ENCODE measurements at places on chromosomes 4 and X.

GRCh38 chr4:70651864-70652506 lies 14.3 kb downstream of the JCHAIN start:
- peak; percentile 30 for DNase-seq

DNA sequence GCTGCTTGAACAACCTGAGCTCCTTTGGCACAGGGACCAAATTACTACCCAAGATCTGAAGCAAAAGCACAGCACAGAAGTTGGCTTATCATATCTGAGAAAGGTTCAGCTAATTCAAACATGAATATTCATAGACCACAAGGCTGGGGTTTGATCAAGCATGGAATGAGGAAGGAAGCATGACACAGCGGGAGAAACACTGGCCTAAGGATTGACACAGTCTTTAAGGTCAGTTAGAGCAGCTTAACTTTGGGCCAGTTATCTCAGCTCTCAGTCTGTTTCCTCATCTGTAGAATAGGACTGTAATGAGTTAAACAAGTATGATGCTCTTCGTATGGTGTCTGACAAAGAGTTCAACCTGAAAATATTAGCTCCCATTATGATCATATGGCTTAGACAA lies 88.5 kb upstream of the CBR4 start:
- DNase-seq, result no peak

DNA sequence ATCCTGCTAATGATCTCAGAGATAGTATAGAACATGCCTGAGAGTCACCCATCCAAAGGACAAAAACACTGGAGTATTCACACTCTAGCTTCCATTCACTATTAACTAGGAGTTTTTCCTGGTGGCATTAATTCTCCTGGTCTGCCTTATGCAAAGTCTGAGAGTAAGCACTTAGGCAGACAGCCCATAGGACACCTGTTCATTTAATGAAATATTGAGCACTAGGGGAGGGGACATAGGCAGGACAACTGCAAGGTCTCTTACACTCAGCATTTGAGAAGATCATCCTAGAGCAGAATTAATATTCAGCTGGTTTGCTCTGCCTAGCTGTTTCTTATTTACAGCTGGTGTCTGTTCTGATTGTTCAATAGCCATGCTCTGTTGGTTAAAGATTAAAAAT lies 508.5 kb downstream of the CENPC start:
- no peak for DNase-seq

DNA sequence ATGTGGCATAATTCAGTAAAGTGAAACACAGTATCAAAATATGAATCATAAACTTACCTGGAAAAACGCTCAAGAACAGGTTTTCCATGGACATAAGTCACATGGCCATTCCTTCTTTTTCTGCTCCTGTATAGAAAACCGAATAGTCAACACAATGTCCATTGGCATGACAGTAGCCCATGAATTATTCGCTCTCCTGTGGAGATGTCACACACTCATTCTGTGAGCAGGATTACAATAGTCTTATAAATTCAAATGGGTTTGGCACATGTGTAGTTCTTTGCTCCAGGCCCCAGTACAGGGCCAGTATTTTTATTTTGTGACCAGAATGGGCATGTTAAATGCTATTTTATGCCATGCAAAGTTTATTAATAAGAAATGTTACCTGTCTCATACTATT lies 15.1 kb upstream of the CXCL13 start:
- no peak for DNase-seq

DNA sequence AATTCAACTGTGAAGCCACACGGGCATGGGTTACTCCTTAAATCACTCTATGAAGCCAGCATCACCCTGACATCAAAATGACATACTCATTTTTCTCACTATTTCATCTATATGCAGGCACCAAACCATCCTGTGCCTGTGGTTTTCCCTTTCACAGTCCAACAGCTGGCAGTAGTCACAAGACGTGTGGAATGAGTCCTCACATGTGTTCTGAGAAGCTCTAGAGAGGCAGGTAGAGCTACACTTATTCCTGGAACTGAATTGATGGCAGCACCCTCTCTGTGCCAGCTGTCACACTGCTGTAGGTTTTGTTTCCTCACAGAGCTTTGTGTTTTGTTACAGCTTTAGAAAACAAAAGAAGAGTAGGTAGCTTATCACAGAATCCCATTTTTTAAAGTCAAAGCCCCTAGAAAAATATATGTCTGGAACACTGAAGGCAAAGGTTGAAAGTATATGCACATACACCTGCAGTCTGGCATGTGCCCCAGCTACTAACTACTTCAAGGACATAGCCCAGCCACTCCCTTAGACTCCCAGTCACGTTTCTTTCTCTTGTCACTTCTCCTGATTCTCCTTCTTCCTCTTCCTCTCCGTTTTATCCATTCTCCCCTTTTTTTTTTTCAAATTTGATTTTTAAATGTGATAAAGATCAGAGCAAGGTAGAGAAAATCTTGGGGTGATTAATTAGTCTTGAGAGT lies 107.1 kb downstream of the ANXA10 start:
- DNase-seq, result no peak

GRCh38 chr4:28799696-28800095 lies 1920.5 kb upstream of the PCDH7 start:
- no peak for DNase-seq

DNA sequence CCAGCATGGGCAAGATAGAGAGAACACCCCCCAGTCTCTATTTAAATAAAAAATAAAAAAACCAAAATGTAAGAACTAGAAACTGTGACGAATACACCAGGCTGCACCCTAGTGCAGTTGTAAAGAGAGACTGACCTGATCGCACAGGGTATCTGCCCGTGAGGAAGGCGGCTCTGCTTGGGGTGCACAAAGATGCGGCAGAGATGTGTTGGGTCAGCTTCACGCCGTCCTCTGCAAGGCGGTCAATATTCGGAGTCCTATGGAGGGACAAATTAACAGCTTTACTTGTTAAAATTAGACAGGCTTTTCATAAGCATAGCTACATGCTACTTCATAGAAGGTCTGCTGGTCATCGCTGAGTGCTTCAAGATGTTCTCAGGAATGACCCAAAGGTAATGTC lies 26.1 kb upstream of the ARSD start:
- DNase-seq, result no peak

DNA sequence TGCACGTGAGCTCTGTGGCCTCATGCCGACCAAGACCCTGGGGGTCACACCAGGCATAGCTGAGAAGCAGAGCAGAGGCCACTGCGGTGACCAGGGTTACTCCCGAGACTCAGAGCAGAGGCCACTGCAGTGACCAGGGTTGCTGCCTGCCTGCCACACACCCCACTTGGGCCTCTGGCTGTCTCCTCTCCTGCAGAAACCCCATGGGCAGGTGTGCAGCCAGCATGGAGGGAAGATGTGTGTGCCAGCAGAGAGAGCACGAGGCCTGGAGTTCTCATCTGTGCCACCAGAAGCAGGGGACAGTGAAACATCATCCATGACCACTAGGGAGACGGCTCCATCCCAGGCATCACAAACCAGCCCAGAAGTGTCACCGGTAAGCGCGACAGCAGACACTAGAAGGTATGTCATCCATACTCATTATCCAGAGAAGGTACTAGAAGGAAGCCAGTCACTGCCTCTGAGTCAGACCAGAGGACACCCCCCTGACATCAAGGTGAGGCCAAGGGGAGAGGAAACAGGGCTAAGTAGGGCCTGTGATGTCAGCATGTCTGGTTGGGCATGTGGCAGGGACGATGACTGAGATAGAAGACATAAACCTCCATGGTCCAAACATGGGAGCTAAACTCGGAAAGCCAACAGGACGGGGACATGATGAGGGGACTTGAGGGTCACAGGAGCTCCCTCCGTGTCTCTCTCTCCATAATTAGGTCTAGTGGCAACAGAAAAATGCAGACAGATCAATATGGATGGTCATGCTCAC lies 24.2 kb upstream of the SPON2 start:
- no peak for DNase-seq

DNA sequence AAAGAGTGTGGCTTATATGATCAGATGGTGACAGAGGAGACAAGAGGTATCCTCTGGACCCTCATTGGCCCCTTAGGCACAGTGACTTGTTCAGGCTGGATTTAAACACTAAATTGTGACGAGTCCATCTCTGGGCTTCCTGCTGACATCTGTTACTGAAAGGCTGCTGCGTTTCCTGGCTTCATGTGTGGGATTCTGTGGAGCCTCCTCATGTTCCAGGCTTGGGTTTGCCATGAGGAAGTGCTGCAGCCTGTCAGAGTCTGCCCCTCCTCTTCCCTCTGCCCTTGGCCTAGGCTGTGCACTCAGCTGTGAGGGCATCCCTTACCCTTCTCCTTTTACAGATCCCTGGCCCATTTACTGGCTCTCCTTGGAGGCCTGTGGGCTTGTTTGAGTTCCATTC lies 159.1 kb upstream of the TTC29 start:
- no peak for DNase-seq

- DNase-seq, result no peak
Observed at GRCh38 chr4:7783541-7783940, 156.1 kb downstream of the AFAP1 start.

DNA sequence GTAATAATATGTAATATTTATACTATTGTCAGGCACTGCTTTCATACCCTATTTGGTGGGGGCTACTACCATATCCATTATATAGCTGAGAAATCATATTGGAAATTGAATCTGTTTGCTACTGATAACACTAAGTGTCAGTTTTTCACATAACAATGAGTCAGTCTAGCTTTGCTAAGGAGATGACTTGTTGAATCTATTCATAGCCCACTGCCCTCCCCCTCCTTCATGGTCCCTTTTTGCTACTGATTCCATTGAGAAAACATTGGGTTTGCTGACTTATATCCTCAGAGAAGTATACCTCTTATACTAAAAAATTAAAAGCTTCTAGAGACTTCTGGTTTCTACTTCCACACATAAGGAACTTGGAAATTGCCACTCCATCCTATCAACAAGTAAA lies 1898.4 kb downstream of the STIM2 start:
- DNase-seq, result no peak

GRCh38 chr4:40448875-40449274 lies 113.7 kb downstream of the CHRNA9 start:
- DNase-seq, result no peak

DNA sequence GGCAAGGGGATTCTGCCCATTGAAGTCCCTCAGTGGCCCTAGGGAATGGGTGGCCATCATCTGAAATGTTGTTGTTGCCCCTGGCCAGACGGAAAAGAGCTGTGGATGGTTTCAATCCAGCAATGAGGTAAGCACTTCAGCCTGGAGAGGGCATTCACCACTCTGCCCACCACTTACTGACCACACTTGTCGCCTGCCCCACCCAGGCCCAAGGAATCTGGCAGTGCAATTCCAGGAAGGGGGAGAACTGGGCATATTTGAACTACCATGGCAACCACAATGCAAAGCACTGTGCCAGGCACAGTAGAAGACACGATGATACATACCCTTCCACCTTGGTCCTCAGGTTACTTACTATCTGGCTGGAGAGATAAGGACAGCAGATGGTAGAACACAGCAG lies 161.6 kb downstream of the PDGFRA start:
- DNase-seq, result no peak

DNA sequence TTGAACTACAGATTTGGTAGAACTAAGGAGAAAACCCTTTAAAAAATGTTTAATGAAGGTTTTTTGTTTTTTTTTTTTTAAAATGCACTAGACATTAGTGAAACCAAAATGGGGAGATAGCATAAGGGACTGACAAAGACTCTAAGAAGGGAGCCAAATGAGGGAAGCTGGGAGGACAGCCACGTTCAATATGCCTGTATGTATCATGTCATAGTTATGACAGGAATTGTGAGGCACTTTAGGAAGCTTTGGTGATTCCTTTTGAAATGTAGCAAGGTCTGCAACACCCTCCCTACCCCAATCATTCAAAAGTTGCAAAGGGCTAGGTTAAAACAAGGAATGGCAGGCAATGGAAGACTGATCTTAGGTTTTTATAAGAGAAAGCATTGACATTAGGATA lies 526.0 kb downstream of the TLL1 start:
- DNase-seq, result no peak

DNA sequence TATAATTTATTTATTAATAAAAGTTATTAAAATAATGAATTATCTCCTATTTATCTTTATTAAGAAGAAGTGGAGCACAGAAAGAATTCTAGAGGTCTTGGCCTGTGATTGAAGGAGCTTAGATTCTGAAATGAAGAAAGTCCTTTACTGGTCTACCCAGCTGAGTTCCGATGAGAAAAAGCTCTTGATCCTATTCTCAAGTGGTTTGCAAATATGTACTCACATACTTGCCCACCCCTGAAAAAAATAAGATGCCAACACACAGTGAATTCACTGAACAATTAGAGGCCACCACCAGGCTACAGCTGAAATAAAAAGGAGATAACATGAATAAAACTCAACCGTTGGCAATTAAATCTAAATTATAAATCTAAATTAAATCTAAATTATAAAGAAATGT lies 253.4 kb downstream of the MAPK10 start:
- DNase-seq, result no peak

DNA sequence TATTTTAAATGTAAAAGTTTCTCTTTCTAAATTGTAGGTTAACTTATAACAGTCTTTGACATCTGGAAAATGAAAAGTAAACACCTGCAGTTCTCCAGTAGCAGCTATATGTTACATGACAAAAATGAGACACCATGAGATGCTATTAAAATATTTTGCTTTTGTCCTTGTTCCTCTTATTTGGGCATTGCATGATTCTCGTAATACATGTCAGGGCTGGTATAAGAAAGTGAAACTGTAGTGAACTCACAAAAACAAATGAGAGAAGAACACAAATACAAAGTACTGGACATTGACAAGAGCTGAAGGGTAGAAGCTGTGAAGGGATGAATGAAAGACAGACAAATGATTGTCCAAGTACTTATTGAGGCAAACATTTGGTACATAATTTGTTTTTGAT lies 9.0 kb downstream of the GK2 start:
- no peak for DNase-seq

GRCh38 chr4:64940698-64941097 lies 531.4 kb upstream of the TECRL start:
- no peak for DNase-seq

- no peak for DNase-seq
Observed at GRCh38 chrX:153917869-153918268, 8.2 kb downstream of the ARHGAP4 start.

DNA sequence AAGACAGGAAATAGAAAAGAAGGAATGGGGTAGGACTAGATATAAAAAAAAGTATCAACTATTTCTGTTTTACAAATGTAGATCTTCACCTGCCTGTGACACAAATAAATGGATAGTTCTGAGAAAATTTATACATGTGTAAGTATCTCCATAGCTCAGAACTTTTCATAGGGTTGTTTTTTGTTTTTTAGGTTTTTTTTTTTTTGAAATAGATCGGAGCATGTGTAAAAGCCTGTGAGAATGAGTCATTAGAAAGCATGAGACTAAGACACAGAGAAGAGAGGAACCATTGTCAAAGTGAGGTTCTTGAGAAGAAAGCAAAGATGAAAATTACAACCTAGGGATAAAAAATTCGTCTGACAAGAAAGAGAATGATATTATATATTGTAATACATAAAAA lies 481.6 kb downstream of the PABPC4L start:
- no peak for DNase-seq

All from neural progenitor cell (in vitro differentiated cells).